ENCODE measurements at places on chromosomes 4 and X.

- DNase-seq, result no peak
Measured at GRCh38 chr4:40731792-40732245, 17.9 kb upstream of the NSUN7 start.

DNA sequence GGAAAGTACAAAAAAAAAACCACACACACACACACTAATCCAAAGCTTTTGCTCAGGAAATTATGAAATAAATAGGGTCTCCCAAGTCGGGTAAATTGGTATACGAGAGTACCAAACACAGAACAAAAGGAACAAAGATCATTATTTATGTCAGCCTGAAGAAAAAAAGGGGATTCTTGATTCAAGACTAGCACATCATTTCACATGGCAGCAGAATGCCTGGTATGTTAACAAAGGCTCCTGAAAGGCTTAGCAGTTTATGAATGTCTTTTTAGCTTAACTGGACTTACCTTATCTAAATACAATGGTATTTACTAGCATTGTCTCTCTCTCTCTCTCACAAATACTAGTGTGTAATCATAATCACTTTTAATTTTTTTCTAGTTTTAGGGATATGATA is 11.3 kb downstream of the RAP2C start:
- DNase-seq, result no peak

GRCh38 chr4:142353149-142353738 is 492.9 kb downstream of the INPP4B start:
- DNase-seq, result no peak

DNA sequence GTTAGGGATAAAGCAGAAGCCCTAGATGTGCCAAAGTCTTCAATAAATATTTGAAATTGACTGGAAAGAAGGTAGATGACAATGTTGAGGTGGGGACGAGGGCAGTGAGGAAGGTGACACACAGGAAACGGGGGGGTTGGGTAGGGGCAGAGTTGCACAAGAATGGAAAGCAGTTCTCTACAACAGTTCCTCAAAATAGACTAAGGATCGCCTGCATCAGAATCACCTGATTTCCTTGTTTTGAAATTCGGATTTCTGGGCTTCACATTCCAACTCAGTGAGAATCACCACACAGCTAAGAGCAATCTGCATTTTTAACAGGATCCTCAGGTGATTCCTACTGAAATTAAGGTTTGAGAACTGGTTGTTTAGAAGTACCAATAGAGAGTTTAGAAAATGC is 70.6 kb downstream of the ARFIP1 start:
- peak; percentile 19 for DNase-seq

- DNase-seq, result no peak
Measured at GRCh38 chr4:25702848-25703247, 47.2 kb downstream of the SLC34A2 start.

DNA sequence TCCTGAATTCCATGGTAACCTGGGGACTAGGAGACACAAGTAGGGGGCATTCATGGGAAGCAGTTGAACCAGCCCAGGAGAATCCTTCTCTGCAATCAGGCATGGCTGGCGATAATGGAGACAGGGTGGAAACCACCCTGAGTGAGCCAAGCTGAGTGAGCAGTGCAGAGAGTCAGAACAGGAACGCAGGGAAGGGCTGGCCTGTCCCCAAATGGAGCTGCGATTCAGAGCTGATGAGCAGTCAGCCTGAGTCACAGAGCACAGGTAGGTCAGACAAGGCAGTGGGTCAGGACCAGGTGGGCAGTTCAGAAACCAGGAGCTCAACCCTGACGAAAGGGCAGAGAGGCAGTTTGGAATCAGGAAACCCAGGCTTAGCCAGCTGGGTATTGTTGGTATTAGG is 129.0 kb downstream of the BTC start:
- DNase-seq, result no peak

DNA sequence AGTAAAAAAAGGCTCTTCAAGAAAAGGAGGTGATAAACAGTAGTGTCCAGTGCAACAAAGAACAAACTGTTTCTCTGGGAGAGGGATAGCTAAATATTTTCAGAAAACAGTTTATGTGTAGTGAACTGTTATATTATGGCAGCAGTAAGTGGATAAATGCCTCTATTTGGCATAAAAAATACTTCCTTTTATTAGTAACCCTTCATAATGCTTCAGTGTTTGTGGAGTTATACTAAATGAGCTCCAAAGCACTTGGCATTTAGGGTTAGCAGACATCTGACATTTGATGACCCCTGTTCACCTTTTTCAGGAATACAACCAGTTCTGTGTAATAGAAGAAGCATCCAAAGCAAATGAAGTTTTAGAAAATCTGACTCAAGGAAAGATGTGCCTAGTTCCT is 31.9 kb downstream of the TRAPPC11 start:
- DNase-seq, result no peak

GRCh38 chr4:71587995-71588394 is 195.9 kb downstream of the GC start:
- no peak for DNase-seq

DNA sequence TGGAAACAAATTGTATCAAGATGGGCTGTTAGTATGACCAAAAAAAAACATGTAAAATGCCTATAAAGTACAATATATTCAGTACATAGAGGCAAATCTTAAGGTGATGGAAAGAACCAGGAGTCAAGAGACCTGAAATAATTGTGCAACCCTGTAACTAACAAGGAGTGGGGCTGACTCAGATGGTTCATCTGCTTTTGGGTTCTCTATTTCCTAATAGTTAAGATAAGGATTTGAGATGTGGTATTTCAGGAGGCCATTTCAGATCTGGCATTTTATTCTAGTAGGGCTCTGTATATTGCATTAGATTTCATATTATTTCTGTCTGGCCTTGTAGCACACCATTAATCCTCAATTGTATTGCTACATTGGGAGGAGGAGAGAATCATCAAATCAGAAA is 268.4 kb downstream of the HS3ST1 start:
- no peak for DNase-seq

DNA sequence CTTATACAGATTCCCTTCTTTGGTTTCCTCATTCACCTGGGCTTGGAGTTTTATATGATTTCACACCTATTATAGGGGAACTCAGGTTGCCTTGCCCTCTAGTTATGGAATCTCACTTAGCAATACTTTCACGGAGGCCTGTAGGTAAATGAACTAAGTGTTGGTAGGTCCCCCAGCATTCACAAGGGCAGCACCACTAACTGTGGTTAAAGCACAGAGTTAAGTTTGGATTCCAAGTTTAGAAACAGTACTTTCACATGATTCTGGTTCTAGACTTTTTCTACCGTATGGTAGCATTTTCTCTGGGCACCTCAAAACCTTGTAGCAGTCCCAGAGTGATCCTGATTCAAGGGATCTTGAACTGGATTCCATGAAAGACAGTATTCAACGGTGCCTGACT is 46.4 kb downstream of the SH2D1A start:
- no peak for DNase-seq

DNA sequence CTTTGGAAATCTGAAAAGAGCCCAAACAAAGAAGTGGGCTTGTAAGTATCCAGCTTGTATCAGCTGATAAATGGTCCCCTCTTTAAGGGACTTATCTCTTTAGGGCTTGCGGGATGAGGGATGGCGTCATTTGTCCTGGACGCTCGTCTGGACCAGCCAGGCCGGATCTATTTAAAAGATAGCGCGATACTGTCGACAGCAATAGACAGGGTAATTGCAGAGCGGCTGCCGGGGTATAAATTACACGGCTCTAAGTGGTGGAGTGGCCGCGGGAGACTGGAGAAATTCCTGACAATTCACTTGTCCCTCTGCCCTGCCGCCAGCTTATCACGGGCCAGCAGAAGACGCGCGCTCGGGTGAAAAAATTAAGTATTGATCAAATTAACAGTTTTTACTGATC is 90.7 kb downstream of the FAM53A start:
- DNase-seq, result no peak

GRCh38 chr4:144696376-144696775 is 50.4 kb downstream of the HHIP start:
- DNase-seq, result no peak

DNA sequence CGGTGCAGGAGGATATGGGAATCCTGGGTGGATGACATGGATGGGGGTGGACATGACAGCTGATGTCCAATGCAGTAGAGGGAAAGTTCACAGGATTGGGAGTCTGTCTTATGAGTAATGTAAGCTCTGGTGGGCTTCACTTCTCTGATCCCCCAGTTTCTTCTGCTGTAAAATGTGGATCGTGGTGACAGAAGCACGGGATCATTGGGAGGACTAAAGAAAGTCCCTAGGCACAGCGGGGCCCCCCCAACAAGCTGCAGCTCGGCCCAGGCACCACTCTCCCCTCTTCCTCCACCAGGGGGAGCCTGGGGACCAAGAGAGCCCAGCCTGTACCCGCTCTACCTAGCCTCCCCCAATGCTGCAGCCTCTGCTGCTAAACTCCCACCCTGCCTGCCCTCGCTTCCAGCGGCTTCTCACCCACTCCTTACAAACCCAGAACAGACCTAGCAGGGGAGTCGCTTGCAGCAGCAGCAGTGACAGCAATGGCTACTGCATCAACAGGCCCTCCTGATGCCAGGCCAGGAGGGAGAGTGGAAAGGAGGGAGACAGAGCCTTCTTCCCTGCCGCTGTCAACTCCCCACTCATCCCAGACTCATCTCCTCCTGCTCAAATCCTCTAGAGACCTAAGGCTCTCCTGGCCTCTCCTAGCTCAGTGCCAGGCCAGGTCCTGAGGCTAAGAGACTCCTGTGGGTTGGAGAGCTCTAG is 36.1 kb upstream of the IQSEC2 start:
- peak; percentile 25 for DNase-seq

GRCh38 chrX:44228621-44229020 is 114.9 kb downstream of the EFHC2 start:
- no peak for DNase-seq

GRCh38 chrX:46627062-46627461 is 53.5 kb downstream of the CHST7 start:
- DNase-seq, result no peak

DNA sequence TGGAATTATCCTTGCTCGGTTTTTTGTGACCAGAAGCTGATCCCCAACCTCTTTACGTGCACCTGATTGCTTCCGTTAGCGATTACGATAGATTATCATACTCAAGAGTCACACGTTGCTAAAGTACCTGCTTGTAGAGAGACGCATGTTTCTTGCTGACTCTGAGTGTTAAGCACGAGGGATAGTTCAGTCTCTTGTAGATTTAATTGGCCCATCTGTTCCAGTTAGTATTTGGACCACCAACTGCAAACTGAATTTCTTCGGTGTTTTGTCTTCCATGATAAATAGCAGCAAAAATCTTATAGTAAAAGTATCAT is 516 bp upstream of the COX18 start:
- DNase-seq, result no peak

DNA sequence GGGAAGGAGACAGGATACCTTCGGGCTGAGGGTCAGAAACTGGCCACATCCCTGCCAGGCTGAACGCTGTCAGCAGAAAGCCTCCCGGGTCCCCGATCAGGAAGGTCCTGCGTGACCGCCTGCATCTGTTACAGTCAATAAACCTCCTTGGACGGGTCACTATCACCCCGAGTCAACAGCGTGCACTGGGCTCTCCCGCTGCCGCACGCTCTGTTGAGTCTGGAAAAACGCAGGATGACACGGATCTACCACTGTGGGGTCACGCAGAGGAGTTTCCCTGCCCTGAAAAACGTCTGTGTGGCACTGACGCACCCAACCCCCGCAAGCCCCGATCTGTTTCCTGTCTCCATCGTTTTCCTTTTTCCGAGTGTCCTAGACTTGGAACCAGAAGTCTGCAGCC is 12.1 kb downstream of the PPP2R3B start:
- no peak for DNase-seq

DNA sequence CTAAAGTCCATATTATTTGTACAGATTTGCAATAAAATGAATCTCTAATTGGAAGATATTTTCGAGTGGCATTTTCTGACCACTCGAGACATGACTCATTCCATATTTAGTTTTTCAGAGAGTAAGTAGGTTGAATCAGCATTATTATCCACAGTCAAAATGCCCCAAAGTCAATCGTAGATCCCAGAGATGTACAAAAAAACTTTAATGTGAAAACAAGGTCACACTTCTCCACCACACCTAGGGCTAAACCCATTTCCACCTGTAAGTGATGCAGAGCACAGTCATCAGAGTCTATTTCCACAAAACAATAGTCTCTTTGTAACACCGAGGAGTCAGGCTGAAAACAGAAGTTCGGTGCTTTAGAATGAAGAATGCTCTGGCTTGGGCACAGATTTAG is 117.1 kb upstream of the TENM3 start:
- no peak for DNase-seq

DNA sequence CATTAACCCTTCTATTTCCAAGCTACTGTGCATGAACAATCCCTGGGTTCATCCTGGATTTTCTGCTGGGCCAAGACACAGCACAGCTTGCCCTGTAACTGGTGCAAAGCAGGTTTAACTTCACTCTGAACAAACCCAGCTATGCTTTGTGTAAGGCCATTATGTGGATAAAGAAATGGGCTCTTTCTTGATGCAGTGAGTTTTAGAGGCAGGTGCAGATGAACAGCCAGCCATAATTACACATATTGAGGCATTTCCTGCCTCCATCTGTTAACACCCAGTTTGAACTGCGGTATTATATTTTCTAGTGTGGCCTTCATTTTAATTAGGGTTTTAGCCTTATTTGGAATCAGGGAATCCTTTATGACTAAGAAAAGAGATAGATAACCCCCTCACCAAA is 68.7 kb upstream of the ARX start:
- no peak for DNase-seq
